ENCODE measurements at places on chromosomes 2 and 18.

GRCh38 chr2:219887870-219888269 is 260.4 kb downstream of the SLC4A3 start:
- DNase-seq, result no peak

GRCh38 chr2:138020432-138020831 is 56.2 kb downstream of the HNMT start:
- no peak for DNase-seq

GRCh38 chr18:49476664-49477411 is 10.2 kb downstream of the C18orf32 start:
- no peak for DNase-seq

GRCh38 chr2:28332696-28333095 is 60.0 kb upstream of the FOSL2 start:
- no peak for DNase-seq

DNA sequence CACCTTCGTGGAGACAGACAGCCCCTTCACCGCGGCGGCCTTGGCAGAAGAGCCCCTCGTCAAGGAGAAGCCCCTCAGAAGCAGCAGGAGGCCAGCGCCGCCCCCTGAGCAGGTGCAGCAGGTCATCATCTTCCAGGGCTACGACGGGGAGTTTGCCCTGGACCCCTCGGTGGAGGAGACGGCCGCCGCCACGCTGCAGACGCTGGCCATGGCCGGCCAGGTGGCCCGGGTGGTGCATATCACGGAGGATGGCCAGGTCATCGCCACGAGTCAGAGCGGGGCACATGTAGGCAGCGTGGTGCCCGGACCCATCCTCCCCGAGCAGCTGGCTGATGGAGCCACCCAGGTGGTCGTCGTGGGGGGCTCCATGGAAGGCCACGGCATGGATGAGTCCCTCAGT is 145.7 kb downstream of the PTGR3 start:
- DNase-seq, result no peak

DNA sequence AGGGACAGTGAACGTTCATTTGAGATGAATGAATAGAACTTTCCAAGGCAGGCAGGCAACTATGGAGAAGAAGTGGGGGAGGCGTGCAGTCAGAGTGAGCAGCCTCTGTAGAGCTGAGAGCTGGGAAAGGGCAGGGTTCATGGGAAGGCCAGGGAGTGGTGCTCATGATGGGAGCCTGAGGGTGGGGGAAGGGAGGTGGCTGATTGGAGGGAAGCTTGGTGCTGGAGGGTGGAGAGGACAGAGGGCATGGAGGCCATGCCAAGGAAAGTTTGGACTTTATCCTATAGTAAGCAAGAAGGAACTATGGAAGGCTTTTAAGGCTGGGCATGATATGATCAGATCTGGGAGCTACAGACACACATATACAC is 47.6 kb upstream of the LGALSL start:
- DNase-seq, result no peak

DNA sequence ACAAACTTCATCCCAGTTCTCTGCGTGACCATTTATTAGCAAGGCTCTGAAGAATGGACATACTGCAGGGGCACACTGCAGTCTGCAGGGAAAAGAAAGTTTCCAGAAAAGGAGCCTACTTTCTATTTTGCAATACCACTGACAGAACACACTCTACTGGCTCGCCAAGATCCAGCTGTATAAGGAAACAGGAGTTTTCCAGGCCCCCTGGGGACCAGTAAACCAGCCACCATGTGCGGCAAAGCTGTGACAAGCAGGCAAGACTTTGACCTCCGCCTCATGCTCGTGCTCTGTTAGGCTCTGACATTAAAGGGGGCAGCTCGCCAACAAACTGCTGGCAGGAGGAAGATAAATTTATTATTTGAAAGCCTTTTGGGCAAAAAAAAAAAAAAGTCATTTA is 67.3 kb downstream of the CCBE1 start:
- no peak for DNase-seq

- DNase-seq, result no peak
Measured at GRCh38 chr2:172462849-172463381, 35.5 kb downstream of the ITGA6 start.

- DNase-seq, result no peak
Measured at GRCh38 chr2:208713066-208713745, 306.6 kb downstream of the PTH2R start.

DNA sequence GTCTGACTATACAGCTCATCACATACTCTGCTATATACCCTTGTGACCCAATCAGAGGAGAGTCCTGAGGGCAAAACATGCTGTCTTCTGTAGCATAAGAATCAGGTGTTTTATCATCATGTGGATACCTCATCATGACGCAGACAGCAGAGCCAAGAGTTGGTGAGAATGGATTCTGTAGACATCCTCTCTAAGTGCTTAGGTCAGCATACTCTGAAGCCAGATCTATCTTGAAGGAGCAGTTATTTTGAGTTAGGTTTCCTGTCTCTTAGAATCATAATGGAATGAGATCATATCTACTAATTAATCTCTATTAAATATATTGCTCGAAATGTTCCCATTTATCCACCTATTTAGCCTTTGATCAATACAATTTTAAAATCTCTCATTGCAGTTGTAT is 190.2 kb upstream of the KCNH7 start:
- DNase-seq, result no peak

DNA sequence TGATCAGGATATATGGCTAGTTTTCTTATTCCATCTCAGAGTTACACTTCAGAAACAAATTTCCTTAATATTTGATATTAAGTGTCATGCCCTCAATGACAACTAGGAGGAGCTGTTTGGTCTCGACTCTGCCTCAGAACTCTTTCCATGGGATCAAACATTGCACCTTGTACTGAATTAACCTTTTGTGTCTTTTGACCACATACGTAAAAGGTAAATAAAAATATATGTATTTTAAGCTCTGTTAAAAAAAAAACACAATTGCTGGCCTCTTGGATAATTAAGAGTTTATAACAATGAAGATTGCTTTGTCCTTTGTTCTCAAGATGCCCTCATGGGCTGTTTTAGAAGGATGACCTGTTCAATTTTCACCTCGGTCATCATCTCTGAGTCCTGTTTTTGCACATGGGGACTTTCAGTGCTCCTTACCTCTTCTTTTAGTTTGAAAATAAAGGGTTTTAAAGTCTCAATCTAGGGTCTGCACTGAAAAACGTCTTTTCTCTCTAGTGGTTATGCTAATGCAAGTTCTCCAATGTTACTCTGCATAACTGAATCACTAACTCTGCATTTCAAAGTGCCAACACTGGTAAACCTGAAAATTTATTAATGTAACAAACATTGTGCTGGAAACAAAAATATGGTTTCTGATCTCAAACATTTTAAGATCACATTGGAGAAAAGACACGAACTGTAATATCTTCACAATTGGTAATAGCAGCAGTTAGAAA is 18.8 kb upstream of the FN1 start:
- no peak for DNase-seq

DNA sequence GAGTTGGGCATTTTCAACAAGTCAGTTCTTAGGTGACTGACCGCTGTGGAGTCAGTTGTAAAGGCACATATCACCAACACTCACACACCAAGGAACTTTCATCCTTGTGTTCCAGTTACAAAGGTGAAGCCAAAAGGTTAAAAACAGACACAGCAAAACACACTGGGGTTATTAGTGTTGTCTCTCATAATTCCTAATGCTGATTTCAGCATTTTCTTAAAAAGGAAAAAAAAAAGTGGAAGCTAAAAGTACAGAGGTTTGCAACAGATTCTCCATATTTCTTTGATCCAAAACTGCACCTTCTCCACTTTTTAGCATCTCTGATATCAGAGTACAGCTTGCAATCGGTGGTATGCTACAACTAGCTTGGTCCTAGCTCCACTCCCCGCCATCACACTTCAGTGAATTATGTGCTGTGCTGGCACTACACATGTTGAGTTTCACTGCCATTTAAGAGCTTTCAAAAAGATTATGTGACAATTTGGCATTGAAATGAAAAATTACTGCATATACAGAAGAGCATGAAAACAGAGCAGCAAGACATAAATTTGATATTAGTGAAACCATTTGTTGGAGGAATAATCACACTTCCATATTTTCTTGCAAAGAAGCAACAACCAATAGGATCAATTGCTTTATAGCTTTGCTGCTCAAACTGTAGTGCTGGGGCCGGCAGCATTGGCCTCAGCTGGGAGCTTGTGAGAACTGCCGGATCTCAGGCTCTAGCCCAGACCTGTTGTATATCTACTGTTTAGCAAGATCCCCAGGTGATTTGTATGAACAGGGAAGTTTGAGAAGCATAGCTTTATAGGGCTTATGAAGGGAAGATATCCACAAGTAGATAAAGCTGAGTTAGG is 62.3 kb upstream of the DAPL1 start:
- DNase-seq, result no peak

GRCh38 chr2:81835321-81836000 is 1530.9 kb upstream of the LRRTM1 start:
- no peak for DNase-seq

DNA sequence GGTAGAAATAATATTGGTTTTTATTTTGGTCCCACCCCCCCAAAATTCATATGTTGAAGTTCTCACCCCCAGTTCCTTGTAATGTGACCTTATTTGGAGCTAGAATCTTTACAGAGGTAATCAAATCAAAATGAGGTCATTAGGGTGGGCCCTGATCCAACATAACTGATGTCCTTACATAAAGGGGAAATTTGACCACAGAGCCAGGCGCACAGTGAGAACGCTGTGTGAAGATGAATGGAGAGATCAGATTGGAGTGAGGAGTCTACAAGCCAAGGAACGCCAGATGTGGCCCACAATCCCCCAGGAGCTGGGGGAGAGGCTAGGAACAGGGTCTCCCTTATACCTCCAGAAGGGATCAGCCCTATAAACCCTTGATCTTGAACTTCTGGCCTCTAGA is 31.6 kb upstream of the TRIB2 start:
- no peak for DNase-seq

DNA sequence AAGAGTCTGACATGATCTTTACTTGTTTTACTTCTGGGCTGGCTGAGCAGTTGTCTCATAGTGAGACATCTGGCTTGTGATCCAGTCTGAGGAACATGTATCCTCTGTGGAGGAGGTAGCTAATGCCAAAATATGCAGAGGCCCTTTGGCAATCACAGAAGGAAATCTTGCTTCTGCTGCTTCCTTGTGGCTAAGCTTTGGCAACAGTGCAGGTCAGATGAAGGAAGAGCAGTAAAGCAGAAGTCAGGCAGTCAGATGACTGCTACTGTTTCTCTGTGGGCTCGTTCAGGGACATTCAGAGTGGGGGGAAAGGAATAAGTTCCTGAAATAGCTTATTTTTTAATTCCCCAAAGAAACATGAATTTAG is 22.3 kb downstream of the DOK1 start:
- no peak for DNase-seq

DNA sequence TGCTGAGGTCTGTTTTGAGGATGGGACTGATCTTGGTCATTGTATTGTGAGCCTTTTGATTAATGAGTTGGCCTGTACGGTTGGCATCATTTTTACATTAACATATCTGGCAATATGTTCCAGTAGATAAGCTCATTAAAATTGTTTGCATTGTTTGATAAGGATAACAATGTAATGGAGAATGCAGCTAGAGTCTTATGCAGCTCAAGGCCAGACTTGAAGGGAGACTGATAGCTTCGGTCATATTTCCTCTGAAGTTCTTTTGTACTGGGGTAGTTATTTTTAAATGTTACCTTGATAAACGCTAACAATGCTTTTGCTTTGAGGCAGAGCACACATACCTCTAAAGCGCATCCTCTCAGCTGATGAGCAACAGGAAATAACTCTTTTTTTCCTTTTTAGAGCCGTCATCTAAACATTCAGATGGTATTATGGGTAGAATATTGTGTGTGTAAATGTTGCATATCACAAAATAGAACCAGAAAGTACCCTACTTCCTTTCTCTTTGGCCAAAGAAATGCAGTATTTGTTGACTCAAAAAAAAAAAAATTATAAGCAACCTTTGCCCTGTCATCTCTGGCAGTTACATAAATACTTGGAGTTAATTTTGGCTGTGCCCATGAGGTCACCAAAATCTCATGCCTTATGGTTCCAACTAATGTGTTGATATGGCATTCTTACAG is 1.3 kb downstream of the MAPRE2 start:
- DNase-seq, result no peak

GRCh38 chr2:233076749-233077148 is 16.6 kb downstream of the INPP5D start:
- DNase-seq, result no peak

GRCh38 chr2:135121016-135121657 is 69.0 kb downstream of the RAB3GAP1 start:
- no peak for DNase-seq

- no peak for DNase-seq
Measured at GRCh38 chr2:100791294-100791935, 28.5 kb upstream of the NPAS2 start.
